Tibial artery (tissue), 4 donors: ENCODE measurements at places on chromosomes 4 and X.

DNA sequence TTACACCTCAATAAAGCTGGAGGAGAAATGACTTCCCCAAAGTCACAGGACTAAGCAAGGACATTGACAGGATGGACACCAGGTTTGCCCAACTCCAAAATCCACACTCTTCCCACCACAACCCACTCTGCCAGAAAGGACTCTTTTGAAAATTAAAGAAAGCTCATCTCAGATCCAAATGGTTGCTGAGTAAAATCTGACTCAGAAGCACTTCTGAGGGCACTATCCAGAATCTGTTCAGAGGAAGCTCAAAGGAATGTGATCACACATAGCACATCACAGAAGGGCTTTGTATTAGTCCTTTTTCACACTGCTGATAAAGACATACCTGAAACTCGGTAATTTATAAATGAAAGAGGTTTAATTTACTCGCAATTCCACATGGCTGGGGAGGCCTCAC is 155.5 kb downstream of the RAB28 start:
- no peak for DNase-seq

GRCh38 chr4:173247321-173247720 is 78.7 kb downstream of the GALNT7 start:
- DNase-seq: no peak

DNA sequence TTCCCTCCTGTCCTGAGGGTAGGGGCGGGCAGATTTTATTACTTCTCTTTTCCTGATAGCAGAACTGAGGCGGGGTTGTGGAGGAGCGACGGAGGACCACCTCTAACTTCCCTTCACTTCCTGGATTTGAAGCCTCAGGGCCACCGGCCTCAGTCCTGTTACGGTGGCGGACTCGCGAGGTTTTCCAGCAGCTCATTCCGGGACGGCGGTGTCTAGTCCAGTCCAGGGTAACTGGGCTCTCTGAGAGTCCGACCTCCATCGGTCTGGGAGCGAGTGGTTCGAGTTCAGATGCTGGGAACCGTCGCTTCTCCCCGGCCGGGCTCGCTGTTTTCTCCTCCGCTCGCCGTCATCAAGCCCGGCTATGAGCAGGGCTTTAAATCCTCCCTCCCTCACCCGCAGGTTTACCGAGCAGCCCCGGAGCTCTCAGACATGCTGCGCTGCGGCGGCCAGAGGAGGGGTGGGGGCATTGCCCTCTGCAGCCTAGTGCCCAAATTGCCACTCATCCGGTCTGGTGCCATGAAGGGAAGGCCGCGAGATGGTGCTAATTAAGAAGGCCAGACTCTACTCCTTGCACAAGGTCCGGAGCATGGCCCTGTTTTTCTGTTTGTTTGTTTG is 23.3 kb downstream of the HAND2 start:
- DNase-seq: no peak

DNA sequence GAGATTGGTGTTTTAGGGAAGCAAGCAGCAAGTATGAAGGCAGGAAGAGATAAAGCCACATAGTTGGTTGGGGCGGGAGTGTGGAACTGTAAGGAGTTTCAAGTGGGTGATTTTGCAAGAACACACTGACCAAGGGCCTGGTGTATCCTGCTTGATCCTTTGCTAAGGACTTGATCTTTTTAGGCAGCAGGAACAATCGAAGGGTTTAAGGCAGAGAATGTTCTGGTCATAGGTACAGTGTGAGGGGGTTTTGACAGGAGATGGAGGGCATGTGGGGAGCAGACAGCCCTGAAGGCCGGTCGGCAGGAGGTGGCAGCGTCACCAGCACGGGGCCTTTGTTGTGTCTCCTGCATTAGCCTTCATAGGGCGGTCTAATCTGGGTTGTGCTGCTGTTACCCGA is 54.7 kb downstream of the FAM193A start:
- DNase-seq: no peak

- no peak for DNase-seq
These were observed 1.9 kb downstream of the MAGEB1 start for GRCh38 chrX:30248854-30249253.

DNA sequence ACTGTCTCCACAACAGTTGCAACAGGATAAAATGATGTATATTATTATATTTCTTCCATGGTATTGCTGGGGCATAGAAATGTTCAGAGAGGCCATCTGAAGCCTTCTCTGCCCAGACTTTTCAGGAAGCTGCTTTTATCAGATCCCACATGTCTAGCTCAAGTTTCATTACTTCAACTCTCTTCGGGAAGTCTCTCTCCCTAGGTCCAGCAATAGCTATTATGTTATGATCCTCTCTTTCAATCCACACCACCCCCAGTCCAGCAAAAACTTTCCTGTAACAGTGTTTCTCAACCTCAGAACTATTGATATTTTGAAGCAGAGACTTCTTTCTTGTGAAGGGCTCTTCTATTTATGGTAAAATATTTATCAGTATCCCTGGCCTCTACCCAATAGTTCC is 44.9 kb downstream of the CXCL1 start:
- no peak for DNase-seq

DNA sequence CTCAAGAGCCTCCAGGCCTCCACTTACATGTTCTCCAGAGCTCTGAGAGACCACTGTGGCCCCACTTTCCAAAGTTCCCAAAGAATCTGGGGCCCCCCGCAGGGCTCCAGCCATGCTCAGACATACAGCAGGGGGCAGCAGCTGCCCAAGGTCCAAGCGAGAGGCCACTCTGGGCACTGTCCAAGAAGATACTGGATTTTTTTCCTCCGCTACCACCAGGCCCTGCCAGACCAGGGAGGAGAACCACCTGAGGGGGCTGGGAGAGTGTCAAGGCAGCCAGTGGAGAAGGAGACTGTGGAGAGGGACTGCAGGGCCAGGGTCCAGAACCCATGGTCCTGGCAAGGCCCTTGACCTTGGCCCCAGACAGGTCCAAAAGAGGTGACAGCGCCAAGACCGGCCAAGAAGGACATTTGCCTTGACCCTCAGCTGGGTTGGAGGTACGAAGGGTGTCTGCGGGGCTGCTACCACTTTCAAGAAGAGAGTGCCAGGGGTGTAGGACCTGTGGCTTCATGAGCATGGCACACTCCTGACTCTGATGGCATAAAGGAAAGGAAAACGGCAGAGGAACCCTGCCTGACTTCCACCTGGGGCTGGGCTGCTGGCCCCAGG is 5.3 kb downstream of the EMD start:
- no peak for DNase-seq

DNA sequence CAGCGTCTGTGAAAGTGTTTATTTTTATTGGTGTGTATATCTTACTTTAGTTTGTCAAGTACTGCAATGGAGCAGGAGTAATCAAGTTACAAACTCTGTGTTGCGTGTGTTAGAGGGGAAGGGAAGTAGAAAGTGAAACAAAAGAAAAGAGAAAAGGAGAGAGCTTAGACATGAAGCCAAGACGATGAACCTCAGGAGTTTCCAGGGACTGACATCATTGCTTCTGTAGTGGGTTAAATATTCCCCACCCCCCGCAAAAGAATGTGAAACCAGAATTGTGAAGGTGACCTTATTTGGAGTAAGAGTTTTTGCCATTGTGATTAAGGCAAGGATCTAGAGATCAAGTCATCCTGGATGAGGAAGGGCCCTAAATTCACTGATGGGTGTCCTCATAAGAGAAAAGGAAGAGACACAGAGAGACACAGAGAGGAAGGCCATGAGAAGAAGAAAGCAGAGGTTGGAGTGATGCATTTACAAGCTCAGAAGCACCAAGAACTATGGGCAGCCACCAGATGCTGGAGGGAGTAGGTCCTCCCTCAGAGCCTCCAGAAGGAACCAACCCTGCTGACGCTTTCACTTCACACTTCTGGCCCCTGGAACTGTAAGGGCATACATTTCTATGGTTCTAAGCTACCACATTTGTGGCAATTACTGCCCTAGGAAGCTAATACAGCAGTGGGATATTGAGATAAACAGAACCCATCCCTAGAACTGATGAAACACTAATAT is 173.6 kb upstream of the SFRP2 start:
- DNase-seq: no peak

DNA sequence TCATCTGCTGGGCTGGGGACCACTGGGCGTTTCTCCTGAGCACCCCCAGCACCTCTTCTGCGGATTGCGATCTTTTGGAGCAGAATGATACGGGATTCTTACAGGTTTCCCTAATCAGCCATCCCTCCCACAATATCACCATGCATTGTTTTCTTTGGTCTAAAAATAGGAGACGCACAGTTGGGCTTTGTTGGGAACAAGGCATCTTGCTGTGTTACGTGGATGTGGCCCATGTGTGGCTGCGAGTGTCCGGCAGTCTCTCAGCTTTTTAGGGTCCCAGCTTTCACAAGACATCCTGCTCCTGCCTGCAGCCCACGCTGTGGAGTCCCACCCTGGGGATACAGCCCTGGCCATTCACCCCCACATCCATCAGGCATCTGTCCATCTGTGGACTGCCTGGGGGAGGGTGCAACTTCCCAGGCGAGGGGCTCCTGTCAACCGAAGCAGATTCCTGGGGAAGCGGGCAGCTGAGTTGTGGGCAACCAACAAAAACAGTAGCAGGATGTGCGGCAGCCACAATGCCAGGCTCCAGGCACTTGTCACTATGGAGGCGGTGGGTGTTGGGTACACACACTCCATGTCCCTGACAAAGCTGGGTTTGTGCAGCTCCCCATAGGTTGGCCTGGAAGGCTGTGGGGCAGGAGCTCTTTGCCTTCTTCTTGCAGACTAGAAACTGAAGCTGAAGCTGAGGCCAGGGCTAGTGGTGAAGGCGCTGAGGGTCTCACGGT is 185.5 kb upstream of the PSAPL1 start:
- no peak for DNase-seq

- no peak for DNase-seq
These were observed 148.7 kb upstream of the KIT start for GRCh38 chr4:54509057-54509456.

DNA sequence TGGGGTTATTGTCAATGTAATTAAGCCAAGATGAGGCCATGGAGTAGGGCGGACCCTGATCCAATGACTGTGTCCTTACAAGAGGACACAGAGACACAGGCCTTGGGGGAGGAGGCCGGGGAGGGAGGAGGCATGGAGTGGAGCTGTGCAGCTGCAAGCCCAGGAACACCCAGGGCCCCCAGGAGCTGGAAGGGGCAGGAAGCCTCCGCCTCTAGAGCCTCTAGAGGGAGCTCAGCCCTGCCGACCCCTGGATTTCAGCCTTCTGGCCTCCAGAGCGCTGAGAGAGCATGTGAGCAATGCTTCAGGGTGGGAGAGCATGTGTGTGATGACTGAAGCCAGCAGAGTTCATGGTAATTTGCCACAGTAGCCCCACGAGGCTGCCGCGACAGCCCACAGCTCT is 234.6 kb downstream of the AFAP1 start:
- DNase-seq: no peak

- DNase-seq: no peak
These were observed 9.3 kb upstream of the SMIM20 start for GRCh38 chr4:25904748-25905082.

GRCh38 chrX:49174723-49175122 is 3.0 kb downstream of the PLP2 start:
- no peak for DNase-seq

GRCh38 chrX:43716696-43717095 is 60.6 kb downstream of the MAOA start:
- DNase-seq: no peak

GRCh38 chr4:35125995-35126712 is 1118.2 kb downstream of the ARAP2 start:
- DNase-seq: no peak

- no peak for DNase-seq
These were observed 53.1 kb upstream of the TSPAN5 start for GRCh38 chr4:98711526-98711925.
